Stimulated activated CD4-positive, alpha-beta T cell treated with anti-CD3 and anti-CD28 coated beads, Interleukin-4, amount 100 ng/mL, for 4 hours (primary cell): ENCODE measurements at places on chromosomes 16 and 17.

DNA sequence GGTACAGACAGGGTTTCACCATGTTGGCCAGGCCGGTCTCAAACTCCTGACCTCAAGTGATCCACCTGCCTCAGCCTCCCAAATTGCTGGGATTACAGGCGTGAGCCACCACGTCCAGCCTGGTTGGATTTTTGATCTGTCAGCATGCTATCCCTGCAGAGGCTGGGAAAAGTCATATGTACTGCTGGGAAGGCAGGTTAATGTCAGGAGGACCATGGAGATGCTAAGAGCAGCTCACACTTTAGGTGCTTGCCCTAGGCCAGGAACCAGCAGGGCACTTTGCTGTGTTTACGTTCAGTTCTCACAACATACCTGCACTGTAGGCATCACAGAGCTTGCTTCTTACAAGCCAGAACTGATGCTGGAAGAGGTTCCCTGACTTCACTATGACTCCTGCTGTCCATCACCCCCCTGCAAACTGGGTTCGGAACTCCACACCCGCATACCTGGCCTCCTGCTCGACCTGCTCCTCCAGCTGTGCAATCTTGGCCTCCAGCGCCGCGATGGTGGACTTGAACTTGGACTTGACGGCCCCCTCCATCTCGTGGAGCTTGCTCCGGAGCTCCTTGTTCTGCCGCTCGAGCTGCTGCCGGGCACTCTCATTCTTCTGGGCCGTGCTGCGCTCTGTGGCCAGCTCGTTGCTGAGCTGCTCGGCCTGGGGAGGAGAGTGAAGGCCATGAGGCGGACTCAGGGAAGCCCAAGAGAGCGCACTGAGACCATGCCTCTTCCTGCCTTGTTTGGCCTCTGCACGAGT is 66.8 kb downstream of the NDE1 start:
- no peak for DNase-seq

DNA sequence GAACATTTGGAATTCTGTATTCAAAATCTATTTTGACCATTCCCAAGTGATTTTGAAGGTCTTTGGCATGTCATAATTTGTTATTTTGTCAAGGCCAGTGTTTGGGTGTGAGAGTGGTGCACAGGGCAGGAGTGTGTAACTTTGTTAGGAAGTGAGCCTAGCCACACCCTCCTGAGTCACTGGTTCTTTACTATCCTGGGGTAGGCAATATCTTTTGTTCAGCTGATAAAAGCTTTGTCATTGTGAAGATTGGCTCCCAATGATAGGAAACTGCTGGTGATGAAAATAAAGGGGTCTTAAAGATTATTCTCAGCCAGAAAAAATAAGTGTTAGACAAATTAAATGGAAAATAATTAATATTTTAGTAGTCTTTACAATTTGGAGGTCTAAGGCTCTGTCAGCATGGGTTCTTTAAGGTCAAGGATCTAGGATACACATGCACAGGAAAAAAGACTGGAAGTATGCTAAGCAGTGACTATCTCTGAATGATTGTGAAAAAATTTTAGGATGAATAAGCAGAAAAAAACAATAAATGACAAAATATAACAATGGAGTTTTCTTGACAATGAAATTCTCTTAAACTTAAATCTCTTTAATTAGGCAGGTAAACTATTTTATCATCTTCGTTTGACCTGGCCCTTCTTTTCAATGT is 5.1 kb downstream of the UBN1 start:
- DNase-seq = no peak

DNA sequence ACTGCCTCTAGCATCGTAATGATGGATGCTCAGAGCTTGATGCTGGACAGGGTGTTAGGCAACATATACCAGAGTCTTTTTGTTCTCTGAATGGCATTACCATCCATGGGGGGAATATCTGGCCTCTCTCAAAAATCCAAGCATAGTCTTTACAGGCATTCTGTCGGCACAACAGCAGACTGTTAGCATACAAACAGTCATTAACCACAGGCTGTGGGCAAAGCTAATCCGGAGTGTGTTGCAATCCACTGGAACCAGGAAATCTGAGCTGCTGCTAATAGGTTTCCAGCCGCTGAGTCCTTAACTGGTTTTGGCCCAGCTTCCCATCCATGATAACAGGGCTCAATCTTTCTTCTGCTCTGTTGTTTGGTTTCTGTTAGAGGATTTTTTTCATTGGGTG is 371.9 kb downstream of the HS3ST3B1 start:
- DNase-seq = no peak

GRCh38 chr16:79018650-79019429 is 581.7 kb downstream of the MAF start:
- no peak for DNase-seq

DNA sequence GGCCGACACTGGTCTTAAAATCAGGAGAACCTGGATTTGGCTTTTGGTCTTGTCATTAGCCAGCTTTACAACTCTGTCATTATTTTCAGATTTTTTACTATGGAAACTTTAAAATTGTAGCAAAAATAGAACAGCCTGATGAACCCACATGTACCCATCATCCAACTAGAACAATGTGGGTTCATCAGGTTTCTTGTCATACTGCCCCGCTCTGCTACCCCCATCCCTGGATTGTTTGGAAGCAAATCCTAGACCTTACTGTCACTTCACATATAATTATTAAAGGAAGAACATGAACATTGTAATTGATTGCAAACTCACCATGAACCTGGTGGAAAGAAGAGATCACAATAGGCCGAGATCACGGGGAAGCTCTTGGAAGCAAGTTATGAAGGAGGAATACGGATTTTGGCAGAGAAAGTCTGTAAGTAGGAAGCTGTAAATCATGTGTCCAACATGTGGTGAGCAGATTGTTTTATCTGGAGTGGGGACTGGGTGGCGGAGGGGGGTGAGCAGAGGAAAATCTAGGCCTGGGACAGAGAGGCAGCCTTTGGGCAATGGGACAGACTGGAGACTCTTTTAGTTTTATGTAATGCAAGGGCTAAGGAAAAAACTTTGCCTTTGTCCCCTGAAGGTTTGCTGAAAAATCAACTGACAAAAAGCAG is 67.0 kb downstream of the PITPNC1 start:
- DNase-seq = no peak

- no peak for DNase-seq
Observed at GRCh38 chr17:44565866-44566443, 8.7 kb downstream of the FZD2 start.

- DNase-seq = no peak
Observed at GRCh38 chr16:89924925-89925307, 1.8 kb downstream of the TUBB3 start.
